ENCODE measurements at places on chromosomes 3 and 15.

DNA sequence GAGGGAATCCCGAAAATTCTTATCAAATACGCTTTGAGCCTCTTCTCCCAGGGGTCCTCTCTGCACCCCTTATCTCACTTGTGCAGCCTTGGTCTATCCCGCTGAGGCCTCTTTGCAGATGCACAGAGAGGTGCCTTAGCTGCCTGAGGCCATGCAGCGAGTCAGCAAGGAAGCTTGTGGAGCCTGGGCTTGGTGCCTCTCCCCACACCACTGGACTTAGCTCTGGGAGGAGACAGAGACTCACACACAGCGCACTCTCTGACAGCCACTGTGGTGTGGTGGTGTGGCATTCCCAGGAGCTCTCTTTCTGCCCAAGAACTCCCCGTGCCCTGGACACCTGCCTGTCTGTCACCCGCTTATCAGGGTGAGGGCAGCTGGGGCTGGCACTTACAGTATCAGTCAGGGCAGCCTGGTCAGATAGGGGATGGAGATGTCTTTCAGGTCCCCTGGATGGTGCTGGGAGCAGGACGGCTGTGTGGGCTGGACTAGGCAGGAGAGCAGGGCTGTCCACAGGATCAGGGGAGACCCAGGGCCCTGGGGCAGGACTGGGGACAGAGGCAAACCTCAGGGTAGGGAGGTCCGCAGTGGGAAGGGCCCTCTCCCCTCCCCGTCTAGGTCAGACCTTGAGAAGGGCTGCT is 10.2 kb upstream of the LINGO1 start:
- no peak for DNase-seq

DNA sequence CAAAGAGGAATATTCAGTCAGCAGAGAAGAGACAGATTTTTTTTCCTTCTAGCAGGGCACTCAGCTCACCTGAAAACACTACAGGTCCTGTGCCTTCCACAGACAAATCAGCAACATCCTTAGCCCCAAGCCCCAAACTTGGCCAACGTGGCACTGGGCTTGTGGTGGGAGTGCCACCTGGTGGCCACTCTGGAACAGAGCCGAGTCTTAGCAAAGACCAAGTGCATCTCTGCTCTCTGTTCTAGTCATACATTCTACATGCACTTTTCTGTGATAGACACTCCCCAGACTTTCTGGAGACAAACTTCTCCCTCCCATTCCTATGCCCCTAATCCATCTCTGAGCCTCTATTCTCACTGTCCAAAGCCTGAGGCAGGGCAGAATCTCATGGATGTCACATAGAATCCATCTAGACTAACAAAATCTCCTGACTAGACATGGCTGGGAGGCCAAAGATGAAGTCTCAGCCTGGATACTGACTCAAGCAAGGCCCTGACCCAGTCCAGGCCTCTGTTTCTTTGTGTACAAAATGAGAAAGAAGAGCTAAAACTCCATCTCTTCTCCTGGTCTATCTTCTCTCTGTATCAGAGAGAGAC is 5.1 kb upstream of the SEMA7A start:
- peak; percentile 77 for DNase-seq

DNA sequence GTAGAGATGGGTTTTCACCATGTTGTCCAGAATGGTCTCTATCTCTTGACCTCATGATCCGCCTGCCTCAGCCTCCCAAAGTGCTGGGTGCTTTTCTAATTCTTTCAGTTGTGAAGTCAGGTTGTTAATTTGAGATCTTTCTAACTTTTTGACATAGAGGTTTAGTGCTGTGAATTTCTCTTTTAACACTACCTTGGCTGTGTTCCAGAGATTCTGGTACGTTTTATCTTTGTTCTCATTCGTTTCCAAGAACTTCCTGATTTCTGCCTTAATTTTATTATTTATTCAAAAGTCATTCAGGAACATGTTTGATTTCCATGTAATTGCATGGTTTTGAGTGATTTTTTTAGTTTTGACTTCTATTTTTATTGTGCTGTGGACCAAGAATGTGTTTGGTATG is 63.5 kb upstream of the CCDC54 start:
- DNase-seq = no peak

DNA sequence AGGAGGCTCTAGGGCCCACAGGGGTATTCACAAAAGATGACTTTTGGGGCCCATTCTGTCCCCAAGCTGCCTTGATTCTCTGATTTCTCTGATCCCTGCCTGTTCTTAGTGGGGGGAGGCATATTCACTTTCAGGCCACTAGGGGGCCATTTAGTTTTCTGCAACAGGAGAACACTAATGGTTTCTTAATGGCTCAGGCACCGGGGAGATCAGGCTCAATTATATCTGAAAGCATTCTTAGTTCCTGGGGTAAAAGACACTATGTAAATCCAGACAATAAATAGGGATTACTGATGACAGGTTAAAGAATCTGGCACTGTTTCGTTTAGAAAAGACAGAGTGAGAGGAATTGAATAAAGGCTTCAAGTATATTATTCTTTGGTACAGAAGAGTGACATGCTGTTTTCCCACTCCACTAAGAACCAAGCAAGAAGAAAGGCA is 2.5 kb upstream of the INAFM2 start:
- DNase-seq = peak; percentile 66

DNA sequence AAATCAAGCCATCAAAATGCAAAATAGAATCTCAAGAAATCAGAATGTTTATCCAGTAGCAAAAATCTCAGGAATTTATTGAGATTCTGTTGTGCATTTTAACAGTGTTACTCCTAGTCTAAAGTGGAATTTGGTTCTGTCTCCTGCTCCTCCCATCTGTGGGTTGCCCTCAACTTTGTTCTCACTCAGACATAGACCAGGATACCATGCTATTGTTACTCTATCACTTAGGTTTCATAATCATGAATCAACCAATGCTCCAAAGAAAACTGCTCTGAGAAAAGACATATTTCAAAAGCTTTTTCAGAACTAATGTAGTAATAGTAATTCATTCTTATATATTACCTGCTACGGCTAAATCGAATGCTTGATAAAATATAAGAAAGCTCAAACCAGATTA is 274.7 kb downstream of the RBMS3 start:
- no peak for DNase-seq

DNA sequence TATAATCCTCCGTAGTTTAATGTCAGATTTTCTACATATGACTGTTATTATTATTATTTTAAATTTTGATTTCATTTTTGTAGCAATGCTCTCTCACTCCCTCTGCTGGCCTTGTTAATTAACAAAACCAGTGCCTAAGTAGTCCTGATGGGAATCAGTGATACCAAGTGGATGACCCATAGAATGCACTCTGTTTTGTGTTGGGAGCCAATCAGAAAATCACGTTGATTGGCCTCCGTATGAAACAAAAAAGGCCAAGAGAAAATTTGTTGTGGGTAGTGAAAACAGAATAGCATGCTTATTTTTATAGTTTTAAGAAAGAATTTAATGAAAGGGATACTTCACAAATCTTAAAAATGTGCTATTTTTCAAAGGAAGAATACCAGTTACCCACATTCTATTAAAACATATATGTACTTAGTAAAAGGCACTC is 34.4 kb upstream of the MEIS2 start:
- no peak for DNase-seq

DNA sequence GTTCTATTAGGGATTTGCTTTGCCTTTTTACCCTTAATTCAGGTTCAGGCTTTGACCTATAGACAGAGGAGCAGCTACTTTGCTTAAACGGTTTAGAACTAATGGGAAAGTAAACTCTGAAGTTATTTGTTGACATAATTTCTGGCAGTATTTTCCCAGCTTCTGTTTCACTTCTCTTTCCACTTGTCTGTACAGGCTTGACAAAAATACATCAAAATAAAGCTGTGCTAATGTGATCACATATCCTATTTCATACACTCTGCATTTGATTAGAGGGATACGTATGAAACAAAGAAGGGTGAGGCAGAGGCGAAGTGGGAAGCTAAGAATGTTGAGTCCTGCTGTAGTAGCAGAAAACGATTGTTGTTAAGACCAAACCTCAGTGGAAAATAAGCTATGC is 389.1 kb upstream of the RARB start:
- no peak for DNase-seq

- no peak for DNase-seq
Observed at GRCh38 chr3:69435274-69436265, 49.7 kb upstream of the FRMD4B start.

Data from CD4-positive, alpha-beta T cell treated with Interleukin-1 beta for 1 hour (primary cell).